DMS153 (cell line): ENCODE measurements at places on chromosomes 6 and 20.

DNA sequence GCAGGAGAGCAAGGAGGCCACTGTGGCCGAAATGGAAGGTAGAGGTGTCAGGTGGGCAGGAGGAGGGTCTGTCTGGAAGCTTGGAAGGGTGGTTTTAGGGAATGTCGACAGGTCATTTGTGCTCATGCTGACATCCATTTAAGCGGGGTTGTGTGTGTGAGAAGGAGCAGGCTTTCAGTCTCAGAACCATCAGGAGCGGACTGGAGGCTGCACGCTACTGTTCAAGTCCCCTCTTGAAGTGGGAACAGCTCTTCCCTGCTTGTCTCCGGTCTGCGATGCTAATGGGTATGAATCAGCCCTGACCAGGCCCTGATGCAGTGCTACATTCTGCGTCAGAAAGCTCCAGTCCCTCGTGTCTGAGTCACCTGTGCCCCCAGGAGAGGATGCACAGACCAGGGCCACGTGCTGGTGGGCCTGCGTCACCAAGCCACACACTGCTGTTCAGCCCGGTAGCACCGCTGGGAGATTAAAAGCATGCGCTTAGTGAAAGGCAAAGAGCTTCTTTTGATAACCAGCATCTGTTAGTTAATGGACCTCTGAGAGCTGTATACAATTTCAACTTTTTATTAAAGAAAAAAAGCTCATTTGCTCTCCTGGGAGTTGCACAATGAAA, 58.0 kb downstream of the APCDD1L start:
- no peak for DNase-seq

GRCh38 chr6:37727996-37728395, 30.3 kb upstream of the MDGA1 start:
- DNase-seq = no peak

DNA sequence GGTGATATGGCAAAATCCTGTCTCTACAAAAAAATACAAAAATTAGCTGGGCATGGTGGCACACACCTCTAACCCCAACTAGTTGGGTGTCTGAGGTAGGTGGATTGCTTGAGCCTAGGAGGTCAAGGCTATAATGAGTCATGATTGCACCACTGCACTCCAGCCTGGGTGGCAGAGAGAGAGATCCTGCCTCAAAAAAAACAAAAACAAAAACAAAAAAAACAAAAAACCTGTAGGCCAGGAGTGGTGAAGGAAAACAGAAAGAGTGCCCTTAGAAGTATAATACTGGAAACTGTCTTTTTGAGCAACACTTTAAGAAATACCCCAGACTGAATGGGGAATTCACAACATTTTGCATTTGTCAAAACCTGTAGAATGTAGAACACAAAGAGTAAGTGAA, 85.3 kb downstream of the JARID2 start:
- no peak for DNase-seq

DNA sequence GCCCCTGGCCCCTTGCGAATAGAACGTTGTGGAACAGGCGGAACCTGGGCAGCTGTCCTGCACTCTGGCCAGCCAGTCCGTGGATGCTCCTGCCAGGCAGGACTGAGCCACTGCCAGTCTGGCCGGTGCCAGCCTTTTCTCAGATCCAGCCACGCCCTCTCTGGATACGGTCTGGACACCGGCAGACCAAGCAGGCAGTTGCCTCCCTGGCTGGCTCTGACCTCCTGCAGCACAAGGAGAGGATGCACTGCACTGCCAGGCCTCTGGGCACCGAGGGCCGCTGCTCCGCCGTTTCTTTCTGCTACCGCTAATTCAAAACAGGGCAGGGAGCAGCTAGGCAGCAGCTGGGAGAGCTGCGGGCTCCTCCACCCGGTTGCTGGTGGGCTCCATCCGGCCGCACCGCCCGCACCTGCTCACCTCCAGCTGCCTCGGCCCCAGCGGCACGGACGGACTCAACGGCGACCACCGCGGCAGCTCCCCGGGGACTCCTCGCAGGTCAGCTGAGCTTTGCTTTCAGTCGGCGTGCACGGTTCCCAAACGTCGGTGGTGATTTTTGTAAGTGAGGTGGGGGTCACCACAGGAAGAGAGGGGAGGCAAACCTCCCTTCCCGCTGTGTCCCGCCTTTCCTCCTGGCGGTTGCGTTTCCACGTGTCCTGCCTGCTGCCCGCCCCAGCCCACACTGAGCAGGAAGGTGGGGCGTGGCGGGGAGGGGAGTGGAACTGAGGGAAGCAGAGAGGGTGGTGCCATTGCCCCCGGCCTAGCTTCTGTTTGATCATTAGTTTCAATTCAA, 30.3 kb upstream of the AFDN start:
- DNase-seq = no peak

GRCh38 chr20:60272790-60273189, 314.6 kb downstream of the CDH26 start:
- DNase-seq = no peak

DNA sequence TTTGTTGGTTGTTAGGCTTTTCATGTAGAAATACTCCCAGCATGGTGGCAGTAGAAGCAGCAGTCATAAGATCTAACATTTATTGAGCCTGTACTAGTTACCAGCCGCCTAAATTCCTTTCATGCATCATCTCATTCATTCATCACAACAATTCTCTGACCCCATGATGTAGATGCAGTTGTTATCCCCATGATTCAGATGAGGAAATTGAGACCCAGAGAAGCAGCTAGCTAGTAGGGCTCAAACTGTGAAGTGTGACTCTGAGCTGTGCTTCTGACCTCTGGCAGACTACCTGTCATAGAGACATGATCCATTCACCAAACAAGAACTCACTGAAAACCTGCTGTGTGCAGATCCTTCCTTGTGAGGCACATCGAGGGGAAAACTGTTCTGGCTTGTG, 16.9 kb downstream of the RREB1 start:
- no peak for DNase-seq

DNA sequence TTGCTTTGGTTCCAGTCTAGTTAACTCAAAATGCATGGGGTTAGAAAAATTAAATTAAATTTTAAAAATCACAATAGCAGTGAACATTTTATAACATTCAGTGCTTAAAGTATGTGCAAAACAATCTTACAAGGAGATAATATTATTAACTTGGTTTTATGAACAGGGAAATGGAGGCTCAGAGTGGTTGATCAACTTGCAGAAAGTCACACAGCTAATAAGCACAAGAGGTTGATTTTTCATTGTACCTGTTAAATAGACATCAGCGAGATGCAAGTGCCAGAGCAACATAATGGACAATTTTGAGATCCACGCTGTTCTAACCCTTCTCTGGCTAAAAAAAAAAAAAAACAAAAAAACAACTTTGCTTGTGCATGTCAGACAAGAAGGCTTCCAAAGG, 219.8 kb downstream of the TSHZ2 start:
- no peak for DNase-seq

DNA sequence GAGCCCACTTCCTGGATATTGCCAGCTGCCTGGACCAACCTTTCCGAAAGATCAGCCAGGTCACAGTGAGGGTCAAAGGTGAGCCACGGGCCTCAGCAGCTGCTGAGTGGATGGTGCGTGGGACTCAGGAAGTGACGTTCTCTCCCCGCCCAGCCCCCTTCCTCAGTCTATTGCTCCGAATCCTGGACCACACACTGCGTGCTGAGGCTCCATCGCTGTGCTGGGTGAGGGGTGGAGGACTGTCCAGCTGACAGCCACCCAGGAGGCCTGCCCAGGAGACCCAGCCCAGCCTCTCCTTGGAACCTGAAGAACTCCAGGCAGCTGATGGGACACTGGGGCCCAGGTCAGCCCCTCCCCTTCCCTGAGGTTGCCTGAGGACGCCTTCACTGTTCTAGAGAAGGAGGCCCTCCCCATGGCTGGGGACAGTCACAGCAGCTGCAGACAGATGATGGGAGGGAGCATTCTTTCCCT, 94.4 kb upstream of the CD93 start:
- DNase-seq = no peak
